ENCODE measurements at places on chromosomes 7 and 10. TPM values are rescaled to one million over a fixed set of nuclear protein-coding genes. Genes with fewer than 3 reads are reported as not detected.

Gene SEMA3A
- total RNA-seq: 1.9 TPM

Gene AMPH
- total RNA-seq: not detected

Gene MBL2
- not detected for total RNA-seq

- peaks cover 16% of the 10 kb centered on the region for H3K36me3 ChIP-seq
- DNase-seq: no peak
- H3K27ac ChIP-seq: peak overlapping the region; percentile 14
- peaks cover 53% of the 10 kb centered on the region for H3K4me1 ChIP-seq
Measured at GRCh38 chr7:148727501-148728278, 29.0 kb downstream of the CUL1 start.

DNA sequence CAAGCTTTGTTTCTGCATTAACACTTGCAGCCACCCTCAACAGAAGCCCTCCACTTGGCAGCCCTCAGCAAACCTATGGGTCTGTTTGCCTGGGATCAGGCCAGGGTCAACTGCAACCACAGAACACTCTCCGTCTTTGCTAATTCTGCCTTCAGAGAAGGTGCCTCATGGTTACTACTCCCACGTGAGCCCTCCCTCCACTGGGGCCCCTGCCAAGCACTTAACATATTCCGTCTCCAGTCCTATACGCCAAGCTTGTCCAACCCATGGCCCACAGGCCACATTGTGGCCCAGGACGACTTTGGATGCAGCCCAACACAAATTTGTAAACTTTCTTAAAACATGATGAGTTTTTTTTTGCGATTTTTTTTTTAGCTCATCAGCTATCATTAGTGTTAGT lies 54.7 kb downstream of the HSPA12A start:
- H3K4me1 ChIP-seq: no peaks in the 10 kb centered on the region
- no peak for DNase-seq
- H3K27ac ChIP-seq: no peak overlapping the region
- H3K27me3 ChIP-seq: peaks cover 10% of the 10 kb centered on the region
- H3K4me3 ChIP-seq: no peak overlapping the region

GRCh38 chr10:99921948-99922347 lies 87.8 kb downstream of the DNMBP start:
- H3K4me3 ChIP-seq: no peak overlapping the region
- H3K27ac ChIP-seq: no peak overlapping the region
- H3K27me3 ChIP-seq: no peaks in the 10 kb centered on the region
- peaks cover 4% of the 10 kb centered on the region for H3K4me1 ChIP-seq
- DNase-seq: no peak

- no peak for DNase-seq
- no peaks in the 10 kb centered on the region for H3K27me3 ChIP-seq
- H3K4me3 ChIP-seq: no peak overlapping the region
Measured at GRCh38 chr10:48444861-48445841, 138.7 kb downstream of the MAPK8 start.

DNA sequence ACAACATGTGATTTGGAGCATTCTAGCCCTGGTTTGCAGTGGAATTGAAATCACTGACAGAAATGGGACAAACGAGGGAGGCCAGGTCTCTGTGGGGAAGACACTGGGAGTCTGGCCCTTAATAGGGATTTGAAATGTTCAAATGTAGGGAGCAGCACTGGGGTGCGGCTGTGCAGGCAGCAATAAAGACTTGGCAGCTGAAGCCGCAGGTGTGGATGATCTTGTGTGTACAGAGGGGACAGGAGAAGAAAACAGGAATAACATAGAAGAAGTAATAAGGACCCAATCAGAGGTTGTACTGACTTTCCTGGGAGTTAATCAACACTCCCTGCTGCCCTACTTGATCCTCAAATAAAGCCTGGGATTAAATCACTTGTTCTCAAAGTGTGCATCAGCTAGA lies 127.6 kb upstream of the PTN start:
- H3K4me1 ChIP-seq: no peaks in the 10 kb centered on the region
- no peaks in the 10 kb centered on the region for H3K36me3 ChIP-seq
- no peak for DNase-seq
- no peak overlapping the region for H3K4me3 ChIP-seq

DNA sequence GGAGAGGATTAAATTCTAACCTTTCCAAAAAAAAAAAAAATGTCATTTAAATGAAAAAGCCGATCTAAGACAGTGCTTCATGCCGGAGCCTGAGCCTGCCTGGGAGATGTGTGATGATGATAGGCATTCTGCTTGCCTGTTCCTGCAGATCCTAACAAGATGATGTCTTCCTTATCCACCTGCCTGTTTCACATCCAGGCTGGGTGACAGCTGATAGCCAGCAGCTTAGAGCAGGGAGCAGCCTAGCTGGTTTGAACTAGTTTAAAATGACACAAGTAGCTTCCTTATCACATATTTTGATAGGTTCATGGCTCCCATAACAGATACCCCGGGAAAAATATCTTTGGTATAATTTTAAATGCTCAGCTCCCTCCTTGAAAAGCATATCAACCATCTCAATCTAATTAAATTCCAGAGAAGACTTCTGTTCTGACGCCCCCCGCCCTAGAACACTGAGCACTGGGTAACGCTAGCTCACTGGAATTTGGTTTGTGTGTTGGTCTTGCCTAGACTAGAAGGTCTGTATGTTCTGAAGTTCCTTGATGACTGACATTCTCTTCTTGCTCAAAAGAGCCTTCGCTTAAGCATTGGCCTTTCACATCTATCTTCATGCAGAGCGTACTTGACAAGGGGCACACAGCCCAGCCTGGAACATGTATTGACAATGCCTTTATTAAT lies 96.9 kb upstream of the FGFR2 start:
- H3K36me3 ChIP-seq: no peaks in the 10 kb centered on the region
- H3K4me3 ChIP-seq: no peak overlapping the region
- no peak for DNase-seq
- H3K27ac ChIP-seq: no peak overlapping the region
